ENCODE measurements at places on chromosomes 4 and X. TPM values are rescaled to one million over a fixed set of nuclear protein-coding genes. Genes with fewer than 3 reads are reported as not detected.

- no peaks in the 10 kb centered on the region for H3K4me1 ChIP-seq
- H3K4me3 ChIP-seq: no peak overlapping the region
- H3K36me3 ChIP-seq: no peaks in the 10 kb centered on the region
- no peaks in the 10 kb centered on the region for H3K27me3 ChIP-seq
- H3K27ac ChIP-seq: no peak overlapping the region
These were observed 52.8 kb downstream of the TBC1D14 start for GRCh38 chr4:6962211-6963041.

DNA sequence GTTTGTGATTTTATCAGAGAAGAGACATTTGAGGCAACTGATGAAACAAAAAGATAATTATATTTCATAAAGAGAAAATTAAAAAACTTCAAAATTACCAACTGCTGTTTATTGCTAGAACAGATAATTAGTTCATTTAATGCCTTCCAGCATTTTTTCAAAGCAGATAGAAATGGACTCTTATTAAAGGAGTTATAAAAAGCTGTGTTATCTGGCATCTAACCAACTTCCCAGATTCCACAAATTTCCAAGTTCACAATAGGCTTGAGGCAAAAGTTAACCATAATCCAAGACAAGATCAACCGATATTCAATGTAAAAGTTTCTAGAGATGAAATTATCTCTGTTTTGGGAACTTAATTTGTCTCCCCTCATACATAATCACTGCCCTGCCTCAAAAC is 152.4 kb downstream of the TSPAN5 start:
- H3K36me3 ChIP-seq: no peaks in the 10 kb centered on the region
- H3K27me3 ChIP-seq: no peaks in the 10 kb centered on the region
- H3K27ac ChIP-seq: no peak overlapping the region
- no peak for DNase-seq

DNA sequence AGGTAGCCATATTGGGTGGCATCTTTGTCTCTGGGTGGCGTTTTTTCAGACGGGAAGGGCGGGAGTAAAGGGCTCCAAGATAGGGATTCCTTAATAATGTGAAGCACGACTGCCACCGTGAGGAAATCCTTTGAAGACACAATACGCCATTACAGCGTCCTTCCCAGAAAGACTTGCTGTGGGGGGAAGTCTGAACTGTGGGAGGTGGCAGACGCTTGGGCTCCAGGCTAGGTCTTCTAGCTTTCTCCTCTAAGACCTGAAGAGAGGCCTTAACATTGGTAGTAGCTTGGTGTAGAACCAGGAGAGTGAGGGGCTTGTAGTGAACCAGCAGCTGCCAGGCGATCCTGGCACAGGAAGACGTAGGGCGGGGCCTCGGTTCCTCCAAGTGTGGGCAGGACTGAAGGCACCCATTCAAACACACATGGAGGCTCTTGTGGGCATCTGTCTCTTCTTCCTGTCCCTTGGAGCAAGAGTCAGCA is 197.3 kb downstream of the OR13H1 start:
- H3K4me3 ChIP-seq: peak overlapping the region; percentile 42
- H3K36me3 ChIP-seq: no peaks in the 10 kb centered on the region
- H3K27me3 ChIP-seq: no peaks in the 10 kb centered on the region
- no peak for DNase-seq
- H3K4me1 ChIP-seq: no peaks in the 10 kb centered on the region

- no peaks in the 10 kb centered on the region for H3K4me1 ChIP-seq
- H3K4me3 ChIP-seq: no peak overlapping the region
- no peak for DNase-seq
These were observed 70.3 kb downstream of the DDX60 start for GRCh38 chr4:168248176-168248710.

EIF1AX gene
- total RNA-seq: 47.6 TPM

SSX1 gene
- not detected for total RNA-seq

SPIN2B gene
- total RNA-seq: 10.8 TPM

GAB1 gene
- total RNA-seq: 29.0 TPM

EDA2R gene
- 1.2 TPM for total RNA-seq

SETD7 gene
- total RNA-seq: 51.8 TPM

DMRTC1B gene
- not detected for total RNA-seq

All from vagina (tissue), 2 donors.